ENCODE measurements at places on chromosomes 5 and 9. TPM values are rescaled to one million over a fixed set of nuclear protein-coding genes. Genes with fewer than 3 reads are reported as not detected.

The CCNO gene
- total RNA-seq = not detected

The IL13 gene
- total RNA-seq = not detected

The GPX3 gene
- 4.6 TPM for total RNA-seq

The CDX1 gene
- not detected for total RNA-seq

The PCDHGB4 gene
- 5.3 TPM for total RNA-seq

The GDNF gene
- 0.65 TPM for total RNA-seq

The SLC12A2 gene
- 31.7 TPM for total RNA-seq

The SPOCK1 gene
- 75.6 TPM for total RNA-seq

The SPATA31C1 gene
- total RNA-seq = 1.4 TPM

GRCh38 chr9:70112981-70113380 is 69.3 kb downstream of the MAMDC2 start:
- no peak for DNase-seq

GRCh38 chr9:131129183-131129582 is 3.8 kb downstream of the NUP214 start:
- DNase-seq = no peak

DNA sequence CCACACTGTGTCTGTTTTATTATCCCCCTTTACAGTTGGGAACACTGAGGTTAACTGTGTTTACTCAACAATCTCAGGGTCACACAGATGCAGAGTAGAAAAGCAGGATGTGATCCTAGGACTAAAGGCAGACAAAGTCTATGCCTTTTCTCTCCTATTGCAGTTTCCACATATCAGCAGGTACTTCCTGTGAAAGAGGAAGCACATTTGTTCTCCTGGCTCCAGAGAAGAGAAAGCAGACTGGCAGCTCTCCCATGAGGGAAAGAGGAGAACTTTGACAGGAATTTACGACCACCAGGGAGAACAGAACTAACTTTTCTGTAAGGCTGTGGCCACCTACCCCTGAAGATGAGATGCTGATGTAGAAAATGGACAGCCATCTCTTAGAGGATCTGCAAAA is 84.2 kb upstream of the TNC start:
- DNase-seq = no peak

DNA sequence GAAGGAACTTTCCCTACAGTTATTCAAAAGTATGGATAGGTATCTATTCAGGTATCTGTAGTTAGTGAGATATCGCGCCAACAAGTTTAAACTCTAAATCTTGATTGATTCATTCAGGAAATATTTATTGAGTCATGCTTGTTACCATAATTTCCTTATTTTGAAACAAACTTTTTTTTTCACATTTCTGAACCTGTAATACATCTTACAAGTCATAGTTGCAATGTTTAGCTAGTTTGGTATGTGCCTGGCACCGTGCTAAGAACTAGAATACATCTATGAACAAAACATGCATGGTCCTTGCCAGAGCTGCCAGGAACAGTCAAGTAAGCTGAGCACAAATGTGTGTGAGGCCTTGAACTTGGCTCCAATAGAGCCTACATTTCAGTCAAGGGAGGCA is 226.4 kb downstream of the PCSK5 start:
- no peak for DNase-seq

DNA sequence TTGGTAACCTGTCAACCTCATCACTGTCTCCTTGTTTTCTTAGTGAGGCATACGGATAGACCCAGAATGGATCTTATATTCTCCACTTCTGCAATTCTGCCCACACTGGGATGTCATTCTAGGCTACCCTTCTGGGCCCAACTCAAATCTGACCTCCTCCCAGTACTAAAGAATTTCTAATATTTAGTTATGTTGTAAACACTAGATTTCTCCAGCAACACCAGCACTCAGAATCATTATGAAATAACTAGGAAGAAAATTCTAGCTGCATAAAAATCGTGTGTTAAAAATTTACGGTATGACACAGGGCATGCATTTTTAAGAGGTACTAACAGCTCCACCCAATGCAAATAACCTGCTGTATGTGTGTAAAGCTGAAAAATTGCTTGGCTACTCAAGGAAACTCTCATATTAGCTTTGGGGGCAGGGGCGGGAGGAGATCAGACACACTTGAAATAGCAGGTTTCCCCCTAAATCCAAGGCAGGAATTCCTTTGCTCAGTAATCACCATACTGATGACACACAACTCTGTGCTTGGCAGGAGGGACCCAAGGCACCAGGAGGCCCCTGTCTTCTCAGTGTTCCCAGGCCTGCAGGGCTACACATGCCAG is 27.3 kb downstream of the MACROH2A1 start:
- no peak for DNase-seq

DNA sequence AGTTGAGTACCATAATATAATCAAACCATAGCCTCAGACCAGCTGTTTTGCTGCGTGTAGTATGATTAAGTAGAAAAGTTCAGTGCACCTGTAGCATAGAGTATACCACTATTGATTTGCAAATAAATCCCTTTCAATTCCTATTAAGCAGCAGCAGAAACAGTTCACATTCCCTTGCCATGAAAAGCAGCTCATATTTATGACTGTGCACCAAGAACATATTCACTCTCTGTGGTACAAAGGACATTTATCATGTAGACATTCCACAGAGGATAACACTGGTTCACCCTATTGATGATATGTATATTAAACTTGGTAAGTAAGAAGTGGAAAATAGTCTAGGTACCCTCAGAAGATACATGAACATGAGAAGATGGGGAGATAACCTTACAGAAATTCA is 1689.1 kb upstream of the CDH6 start:
- no peak for DNase-seq

DNA sequence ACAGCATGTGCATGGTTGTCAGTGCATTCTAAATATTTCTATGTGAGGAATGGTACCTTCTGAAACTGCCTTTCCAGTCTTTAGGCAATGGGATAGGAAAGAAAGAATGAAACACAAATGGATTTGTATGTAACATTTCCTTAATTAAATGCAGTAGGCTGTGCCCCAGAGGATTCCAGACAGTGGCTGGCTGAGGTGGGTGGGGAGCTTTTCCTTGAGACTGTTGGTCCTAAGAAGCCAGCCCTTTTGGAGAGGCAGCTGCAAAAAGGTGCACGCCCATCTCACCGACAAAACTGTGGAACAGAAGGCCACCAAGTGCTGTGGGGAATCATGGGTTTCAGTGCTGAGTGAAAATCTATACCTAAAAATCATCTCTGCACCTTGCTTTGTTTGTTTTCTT is 6.8 kb upstream of the CKMT2 start:
- no peak for DNase-seq

GRCh38 chr9:38423973-38424843 is at the start of gene IGFBPL1:
IGFBPL1 (minus strand) TSS chr9:38424454; CDS start chr9:38424424, 30 bp downstream.
- DNase-seq = peak; percentile 38

DNA sequence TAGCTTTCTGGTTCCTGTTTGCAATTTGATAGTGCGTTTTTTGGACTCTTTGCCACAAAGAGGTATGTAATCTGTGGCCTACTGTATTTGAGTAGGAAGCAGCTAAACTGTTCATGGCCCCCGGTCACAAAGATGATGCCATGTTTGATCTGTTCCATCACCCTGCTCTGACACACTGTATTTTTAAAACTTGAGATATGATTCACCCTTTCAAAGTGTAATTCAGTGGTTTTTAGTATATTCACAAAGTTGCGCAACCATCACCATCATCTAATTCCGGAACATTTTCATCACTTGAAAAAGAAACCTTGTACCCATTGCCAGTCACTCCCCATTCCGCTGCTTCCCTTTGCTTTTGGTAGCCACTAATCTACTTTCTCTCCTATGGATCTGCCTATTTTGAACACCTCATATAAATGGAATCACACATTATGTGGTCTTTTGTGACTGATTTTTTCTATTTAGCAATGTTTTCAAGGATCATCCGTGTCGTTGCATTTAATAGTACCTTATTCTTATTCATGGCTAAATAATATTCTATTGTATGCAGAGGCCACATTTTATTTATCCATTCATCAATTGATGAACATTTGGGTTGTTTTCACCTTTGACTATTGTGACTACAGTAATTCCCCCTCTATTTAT is 141.6 kb downstream of the NR3C1 start:
- DNase-seq = no peak

DNA sequence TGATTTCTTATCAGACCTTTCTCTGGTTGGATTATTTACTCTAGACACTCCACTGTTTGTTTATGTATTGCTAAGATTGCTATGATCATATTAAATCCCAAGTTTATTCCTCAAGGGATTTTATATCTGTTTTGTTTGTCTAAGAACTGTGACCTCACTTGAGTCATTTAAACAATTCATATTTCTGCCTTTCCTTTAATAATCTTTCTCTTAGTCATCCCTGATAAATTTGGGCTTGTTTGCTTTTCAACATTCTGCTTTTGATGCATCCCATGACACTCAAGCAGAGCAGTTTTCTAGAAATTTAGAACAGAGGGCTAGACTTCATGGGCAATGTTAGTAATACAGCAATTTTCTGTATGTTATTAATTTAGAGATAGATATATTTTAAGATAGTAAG is 231.6 kb upstream of the TNC start:
- DNase-seq = no peak

DNA sequence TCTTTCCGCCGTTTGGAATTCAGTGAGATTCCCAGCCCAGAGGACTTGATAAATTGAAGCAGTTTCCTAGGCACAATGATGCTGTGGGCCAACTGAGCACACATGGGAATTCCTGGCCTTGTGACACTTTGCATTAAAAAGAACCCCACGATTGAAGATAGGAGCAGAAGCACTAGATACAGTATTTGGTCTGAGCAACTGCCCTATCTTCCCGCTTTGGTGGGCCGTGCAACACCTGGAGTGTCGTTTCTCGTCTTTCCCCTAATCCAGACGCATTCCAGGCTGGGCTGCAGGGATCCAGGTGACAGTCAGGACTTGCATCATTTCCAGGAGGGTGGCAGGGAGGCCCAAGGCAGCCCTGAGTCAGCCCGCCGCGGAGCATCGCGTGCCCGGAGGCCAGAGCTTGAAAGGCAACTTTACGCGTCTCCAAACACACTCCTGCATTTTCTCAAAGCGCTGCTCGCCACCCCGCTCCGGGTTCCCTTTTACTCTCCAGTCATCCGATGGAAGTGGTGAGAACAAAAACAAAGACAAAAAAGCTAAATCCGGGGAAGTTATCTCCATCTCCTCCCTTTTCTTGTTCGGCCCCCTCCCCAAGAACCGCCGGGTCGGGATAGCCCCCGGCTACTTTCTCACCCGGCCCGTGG is 753 bp upstream of the STC2 start:
- DNase-seq = no peak

- no peak for DNase-seq
Observed at GRCh38 chr9:98801969-98802371, 5.5 kb upstream of the GALNT12 start.

DNA sequence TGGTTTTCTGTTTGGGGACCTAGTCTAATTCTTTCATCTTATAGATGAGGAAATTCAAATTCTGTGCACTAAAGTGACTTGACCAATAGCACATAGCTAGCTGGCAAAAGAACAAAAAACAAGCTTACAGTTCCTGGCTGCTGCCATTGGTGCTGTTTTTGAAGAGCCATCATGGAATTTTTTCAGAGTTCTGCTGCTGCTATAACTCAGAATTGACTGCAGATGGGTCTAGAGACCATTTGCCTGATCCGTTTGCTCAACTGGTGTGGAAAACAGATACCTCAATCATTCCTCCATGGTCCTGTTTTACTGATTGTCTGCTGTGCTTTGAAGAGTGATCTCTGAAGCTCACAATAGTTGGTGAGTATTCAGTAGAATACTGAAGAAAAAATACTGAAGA is 15.2 kb downstream of the FBXL7 start:
- DNase-seq = no peak

GRCh38 chr5:170863646-170864045 is 1.8 kb downstream of the RANBP17 start:
- no peak for DNase-seq

DNA sequence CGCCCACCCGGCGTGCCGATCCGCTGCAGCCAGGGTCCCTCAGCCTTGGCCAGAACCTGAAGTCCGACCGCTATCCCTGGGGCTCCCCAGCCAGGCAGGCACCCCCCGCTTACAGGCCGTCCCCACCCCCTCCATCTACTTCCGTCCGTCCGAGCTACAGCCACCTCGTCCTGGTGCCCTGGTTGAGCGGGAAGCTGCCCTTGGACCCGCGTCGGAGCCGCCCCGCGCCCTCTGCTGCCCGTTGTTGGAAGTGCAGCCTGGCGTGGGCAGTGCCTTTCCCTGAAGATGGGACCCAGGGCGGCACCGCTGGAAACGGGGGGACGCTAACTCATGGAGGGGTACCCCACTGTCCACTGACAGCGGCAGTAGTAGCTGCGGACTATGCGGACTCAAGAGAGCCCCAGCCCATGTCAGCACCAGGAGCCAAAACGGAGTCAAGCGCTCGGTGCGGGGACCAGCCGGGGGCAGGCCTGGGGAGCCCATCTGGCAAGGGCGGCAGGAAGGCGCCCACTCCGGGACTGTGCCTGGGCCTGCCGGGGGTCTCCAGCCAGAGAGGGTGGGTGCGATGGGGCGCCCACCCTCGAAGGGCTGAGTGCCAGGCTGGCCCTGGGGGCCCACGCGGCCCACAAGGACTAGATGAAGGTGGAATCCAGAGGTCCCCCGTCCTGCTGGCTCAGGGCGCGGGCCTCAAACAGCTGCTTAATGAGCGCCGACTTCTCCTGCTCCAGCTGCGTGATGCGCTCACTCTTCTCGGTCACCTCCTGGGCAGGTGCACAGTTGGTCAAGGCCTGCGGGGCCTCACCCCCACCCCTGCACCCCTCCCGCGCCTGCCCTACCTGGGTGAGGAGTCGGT is 6.1 kb downstream of the SAPCD2 start:
- peak; percentile 79 for DNase-seq

DNA sequence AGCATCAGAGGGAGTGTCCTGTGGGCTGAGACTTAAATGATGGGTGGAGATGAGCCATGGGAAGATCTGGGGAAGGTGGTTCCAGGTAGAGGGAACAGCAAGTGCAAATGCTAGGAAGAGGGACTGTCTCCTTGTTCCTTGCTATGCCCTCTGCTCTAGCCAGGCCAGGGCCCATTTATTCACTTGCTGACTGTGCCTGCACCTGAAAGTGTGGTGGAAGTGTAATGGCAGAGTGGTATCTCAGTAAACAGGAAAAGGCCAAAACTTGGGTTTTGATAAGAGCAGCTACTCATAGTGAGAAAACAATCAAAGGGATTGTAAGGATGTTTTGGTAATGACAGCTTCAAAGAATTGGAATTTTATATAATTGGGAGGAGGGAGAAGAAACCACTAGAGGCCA is 32.4 kb downstream of the TLE4 start:
- no peak for DNase-seq

GRCh38 chr9:35114113-35114839 is 1.4 kb downstream of the ATOSB start:
- peak; percentile 79 for DNase-seq

- peak; percentile 51 for DNase-seq
Observed at GRCh38 chr5:78647838-78648358, 674 bp downstream of the LHFPL2 start.

GRCh38 chr5:66498791-66499207 is 97.4 kb upstream of the MAST4 start:
- DNase-seq = no peak

- no peak for DNase-seq
Observed at GRCh38 chr5:176789873-176790615, 20.3 kb upstream of the UNC5A start.

GRCh38 chr9:90419221-90419851 is 223.3 kb downstream of the DIRAS2 start:
- DNase-seq = no peak

Data from neural crest cell (in vitro differentiated cells).